ENCODE measurements at places on chromosomes 11 and 22.
A peak's percentile ranks its signal among the peaks of the same experiment; 100 is the strongest.

DNA sequence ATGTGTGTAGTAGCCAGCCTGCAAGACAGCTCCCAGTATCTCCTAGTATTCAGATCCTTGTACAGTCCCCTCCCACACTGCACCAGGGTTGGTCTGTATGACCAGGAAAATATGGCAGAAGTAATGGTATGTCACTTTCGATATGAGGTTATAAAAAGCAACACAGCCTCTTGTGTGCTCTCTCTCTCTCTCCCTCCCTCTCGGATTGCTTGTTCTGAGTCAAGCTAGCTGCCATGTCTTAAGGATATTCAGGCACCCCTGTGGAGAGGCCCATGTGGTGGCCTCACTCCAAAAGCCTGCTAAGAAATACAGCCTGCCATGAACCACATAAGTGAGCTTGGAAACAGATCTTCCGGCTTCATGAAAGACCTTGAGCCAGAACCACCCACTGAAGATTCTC, 25.4 kb downstream of the FXYD6 start:
- peak; percentile 3 for DNase-seq

GRCh38 chr11:46489656-46490560, 98.3 kb upstream of the CHRM4 start:
- DNase-seq: peak; percentile 43

- no peak for DNase-seq
These were observed 20.1 kb upstream of the CUL5 start for GRCh38 chr11:107988397-107989158.

DNA sequence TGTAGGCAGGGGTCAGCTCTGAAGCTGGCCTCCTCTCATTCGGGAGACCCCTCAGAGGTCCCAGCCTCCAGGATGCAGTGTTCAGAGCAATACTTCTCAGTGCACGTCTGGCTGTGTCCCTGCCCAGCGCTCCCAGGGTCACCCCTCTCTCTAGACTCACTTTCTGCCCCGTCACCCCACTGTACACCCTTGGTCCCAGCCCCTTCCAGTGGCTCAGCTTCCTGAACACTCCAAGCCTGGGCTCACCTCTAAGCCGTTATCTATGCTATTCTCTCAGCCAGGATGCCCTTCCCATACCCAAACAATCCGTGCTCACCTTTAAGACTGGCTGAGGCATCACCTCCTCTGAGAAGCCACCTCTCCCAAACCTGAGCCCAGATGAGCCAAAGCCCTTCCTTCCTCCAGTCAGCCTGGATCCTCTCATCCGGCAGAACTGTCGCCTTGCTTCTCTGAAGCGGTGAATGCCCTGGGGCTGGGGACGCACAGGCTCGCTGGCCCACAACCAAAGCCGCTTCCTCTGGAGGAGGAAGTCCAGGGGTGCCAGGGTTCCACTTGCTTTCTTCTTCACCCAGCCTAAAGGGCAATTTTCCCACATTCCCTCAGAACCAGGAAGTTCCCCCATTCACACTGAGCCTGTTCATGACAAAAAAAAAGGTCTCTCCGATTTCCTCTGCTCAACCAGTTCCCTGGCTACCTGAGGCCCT, 13.7 kb upstream of the CDKN1C start:
- DNase-seq: no peak

DNA sequence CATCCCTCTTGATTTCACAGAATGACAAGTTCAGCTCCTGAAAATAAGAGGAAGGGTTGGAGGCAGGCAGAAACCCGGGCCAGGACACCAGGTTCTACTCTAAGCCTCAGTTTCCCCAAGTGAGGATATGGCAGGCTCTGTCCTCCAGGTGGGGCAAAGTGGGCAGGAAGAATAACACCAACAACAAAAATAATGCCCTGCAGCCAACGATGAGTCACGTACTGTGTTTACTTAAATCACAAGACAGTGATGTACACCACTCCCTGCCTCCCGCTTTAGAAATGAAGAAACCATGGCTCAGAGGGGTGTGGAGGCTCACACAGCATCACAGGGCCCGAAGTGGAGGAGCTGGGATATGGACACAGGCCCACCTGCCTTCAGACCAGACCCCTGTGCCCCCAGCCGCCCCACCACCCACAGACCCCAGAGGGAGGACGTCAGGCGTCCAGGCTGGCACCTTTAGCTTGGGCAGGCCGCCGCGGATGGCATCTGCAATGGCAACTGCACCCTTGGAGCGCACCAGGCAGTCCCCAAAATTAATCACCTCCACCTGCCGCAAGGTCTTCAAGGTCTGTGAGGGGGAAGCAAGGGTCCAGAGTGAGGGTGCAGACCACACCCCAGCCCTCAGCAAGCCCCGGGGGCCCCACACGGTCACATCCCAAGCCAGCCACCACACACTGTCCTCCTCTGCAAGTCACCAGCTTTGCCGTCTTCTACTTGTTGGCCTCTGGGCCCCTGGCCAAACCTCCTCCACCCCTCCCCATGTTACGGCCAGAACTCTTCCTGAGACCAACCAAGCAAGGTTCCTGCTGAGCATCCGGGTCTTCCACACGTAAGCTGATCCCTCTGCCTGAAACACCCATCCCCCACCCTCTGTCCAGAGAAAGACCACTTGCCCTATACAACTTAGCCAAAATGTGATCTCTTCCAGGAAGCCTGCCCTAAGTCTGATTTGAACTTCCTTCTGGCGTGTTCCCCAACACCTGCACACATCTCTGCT, 15.8 kb upstream of the CHADL start:
- DNase-seq: peak; percentile 55

- DNase-seq: no peak
These were observed 21.7 kb upstream of the TNRC6B start for GRCh38 chr22:40156001-40156516.

- peak; percentile 72 for DNase-seq
These were observed 20.3 kb downstream of the PPP2R1B start for GRCh38 chr11:111745719-111746504.

GRCh38 chr11:128756469-128756868, 62.6 kb downstream of the FLI1 start:
- no peak for DNase-seq

GRCh38 chr11:126432525-126432924, 77.0 kb downstream of the ST3GAL4 start:
- no peak for DNase-seq

- DNase-seq: no peak
These were observed 81.9 kb upstream of the PGR start for GRCh38 chr11:101211407-101211975.

DNA sequence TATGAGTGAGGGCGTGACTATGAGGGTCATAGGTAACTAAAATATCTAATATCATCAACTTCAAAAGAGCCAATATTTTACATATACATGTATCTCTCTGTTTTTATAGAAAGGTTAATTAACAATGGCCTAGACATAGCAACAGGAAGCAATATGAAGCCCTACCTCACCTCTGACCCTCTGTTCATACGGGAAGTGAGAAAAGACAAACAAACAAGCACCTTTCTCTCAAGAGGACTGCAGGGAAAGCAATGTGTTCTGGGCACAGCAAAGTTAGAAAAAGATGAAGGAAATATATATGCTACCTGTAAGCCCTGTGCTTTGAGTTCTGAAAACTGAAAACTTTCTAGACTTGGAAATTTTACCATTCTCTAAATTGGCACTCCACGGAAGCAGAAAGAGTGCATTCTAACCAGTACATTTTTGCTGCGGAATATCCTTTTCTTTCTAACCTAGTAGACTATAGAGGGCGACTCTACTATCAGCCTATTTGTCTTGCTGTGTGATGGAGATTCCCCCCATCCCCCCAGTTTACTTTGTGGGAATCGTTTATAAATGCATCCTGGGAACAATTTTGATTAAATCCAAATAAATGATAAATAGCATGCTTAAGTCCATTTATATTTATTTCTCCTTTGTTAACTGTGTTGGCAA, 830.4 kb upstream of the FAT3 start:
- DNase-seq: no peak

GRCh38 chr11:83709434-83709833, 423.3 kb upstream of the CCDC90B start:
- DNase-seq: no peak

DNA sequence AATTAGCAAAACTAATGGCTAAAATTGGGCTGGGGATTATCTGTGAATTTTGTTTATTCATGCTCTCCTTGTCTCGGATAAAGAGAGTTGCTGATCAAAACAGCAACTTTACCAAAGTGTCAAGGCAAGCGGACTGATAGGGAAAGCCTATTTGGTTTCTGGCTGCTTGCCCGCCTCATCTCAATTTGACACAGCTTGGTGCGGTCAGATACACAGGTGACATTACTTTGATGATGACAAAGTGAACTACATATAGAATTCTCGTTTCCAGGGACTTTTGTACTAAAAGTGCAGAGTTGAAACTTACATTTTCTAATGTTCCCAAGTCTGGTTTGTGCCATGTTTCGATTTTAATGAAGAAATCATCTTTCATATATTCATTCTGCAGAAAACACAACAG, 22.8 kb downstream of the PITPNB start:
- no peak for DNase-seq

DNA sequence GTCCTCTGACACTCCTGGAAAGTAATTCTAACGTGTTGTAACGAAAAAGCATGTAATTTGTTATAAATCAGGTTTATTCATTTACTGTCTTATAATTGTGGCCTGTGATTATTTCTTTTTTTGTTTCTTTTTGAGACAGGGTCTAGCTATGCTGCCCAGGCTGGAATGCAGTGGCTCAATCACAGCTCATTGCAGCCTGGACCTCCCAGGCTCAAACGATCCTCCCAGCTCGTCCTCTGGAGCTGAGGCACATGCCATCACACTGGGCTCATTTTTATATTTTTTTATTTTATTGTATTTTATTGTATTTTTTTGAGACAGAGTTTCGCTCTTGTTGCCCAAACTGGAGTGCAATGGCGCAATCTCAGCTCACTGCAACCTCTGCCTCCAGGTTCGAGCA, 15.9 kb downstream of the DENND5A start:
- DNase-seq: no peak

DNA sequence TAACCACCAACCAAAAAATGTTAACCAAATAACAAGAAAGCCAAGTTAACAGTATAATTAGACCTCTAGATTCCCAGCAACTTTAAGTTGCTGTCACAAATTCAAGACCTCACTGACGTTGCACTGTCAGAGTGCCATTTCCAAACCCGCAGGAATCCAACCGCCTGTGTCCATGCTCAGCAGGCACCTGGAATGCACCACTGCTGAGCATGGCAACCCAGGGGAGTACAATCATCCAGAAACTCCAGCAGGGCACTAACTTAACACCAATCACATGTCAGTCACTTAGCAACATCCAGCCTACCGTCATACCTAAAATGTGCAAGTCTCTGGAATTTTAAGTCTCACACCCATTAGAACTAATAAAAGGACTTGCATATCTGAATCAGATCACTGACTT, 48.8 kb downstream of the SMCO4 start:
- DNase-seq: peak; percentile 67

- no peak for DNase-seq
These were observed 199.3 kb downstream of the TBC1D22A start for GRCh38 chr22:46961591-46962295.

- peak; percentile 80 for DNase-seq
These were observed at the start of gene PPP1R14B for GRCh38 chr11:64246871-64247728. TSS of gene PPP1R14B (minus strand) at chr11:64246943. CDS start at chr11:64246673, 270 bp downstream.

GRCh38 chr22:47303161-47303890, 540.9 kb downstream of the TBC1D22A start:
- DNase-seq: no peak

DNA sequence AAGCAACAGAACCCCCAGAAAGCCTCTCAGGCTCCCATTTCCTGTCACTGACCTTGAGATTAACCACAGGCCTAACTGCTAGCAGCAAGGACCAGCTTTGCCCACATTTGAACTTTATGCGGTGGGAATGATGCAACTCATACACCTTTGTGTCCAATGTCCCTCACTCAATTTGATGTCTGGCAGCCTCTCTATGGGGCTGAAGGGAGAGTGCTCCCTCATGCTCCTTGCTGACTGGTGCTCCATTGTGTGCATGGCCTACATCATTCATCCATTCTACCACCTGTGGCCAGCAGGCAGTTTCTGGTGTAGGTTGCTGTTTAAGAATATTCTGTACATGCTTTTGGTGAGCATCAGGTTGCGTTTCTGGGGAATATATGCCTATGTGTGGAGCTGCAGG, 31.9 kb downstream of the KCNQ1OT1 start:
- DNase-seq: no peak

DNA sequence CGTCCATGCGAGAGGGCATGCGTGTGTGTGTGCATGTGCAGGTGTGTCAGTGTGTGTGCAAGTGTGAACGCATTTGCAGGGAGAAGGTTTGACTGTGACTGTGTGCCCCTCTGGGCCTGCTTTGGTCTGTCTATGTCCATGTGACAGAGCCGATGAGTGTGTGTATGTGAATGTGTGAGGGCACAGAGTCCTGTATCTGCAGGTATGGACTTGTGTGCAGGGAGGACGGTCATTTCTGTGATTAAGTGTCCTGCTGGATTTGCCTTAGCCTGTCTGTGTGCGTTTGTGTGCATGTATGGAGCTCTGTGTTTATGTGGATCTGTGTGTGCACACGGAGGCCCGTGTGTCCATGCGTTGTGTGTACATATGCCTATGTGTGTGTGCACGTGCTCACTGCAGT, 5.4 kb downstream of the EMID1 start:
- no peak for DNase-seq
